Skin of body (tissue), 3 donors: ENCODE measurements at places on chromosomes 4 and X. TPM values are rescaled to one million over a fixed set of nuclear protein-coding genes. Genes with fewer than 3 reads are reported as not detected.

DOK7 gene
- total RNA-seq, result 0.99 TPM

DNA sequence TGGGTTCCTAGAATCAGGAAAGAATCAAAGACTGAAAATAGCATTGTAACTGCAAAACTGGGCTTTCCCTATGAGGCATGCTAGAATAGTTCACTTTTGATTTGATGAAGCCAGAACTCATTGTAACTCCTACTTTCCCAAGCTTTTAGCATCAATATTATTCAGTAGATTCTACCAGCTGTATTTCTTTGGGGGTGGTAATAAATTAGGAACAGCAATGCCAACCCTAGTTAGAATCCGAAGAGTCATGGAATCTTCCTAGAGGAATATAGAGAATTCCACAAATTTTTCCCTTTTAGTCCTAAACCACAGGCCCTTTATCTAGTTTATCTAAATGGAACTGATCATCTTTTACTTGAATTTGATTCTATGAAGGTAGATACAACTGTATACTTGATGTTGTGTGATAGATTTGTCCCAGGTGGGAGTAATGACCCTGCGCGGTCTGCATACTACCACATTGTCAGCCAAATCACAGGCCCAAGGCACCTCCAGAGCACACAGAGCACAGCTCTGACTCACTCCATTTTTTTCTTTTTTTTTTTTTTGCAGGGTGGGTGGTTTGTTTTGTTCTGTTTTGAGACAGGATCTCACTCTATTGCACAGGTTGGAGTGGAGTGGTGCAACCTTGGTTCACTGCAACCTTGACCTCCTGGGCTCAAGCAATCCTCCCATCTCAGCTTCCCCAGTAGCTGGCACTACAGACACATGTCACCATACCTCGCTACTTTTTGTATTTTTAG lies 66.6 kb downstream of the EDNRA start:
- no peak for DNase-seq

DNA sequence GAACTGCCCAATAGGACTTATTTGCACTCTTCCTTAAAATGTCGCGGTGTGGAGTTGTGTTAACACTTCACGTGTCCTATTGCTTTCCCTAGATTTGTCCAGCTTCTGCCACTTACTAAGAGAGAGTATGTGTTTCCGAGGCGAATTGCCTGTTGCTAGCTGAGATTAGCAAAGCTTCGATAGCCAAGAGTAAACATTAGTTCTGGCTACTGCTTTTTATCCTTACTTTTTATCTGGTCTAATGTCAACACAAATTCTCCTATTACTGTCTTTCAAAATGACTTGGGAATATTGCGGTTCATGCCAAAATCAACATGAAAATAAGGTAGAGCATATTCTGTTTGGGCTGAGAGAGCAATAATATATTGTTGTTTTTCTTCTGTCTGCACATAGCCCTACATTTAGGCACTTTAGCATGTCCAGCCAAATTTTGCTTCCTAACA lies 90.4 kb upstream of the VEGFC start:
- DNase-seq, result no peak

GRCh38 chr4:123621072-123621705 lies 224.6 kb downstream of the SPRY1 start:
- DNase-seq, result no peak

ADH4 gene
- total RNA-seq, result not detected

GRCh38 chrX:77426811-77427210 lies 20.4 kb upstream of the FGF16 start:
- DNase-seq, result peak; percentile 4

FAM241A gene
- 2.9 TPM for total RNA-seq

HGFAC gene
- 0.20 TPM for total RNA-seq

MTTP gene
- total RNA-seq, result 0.30 TPM

DNA sequence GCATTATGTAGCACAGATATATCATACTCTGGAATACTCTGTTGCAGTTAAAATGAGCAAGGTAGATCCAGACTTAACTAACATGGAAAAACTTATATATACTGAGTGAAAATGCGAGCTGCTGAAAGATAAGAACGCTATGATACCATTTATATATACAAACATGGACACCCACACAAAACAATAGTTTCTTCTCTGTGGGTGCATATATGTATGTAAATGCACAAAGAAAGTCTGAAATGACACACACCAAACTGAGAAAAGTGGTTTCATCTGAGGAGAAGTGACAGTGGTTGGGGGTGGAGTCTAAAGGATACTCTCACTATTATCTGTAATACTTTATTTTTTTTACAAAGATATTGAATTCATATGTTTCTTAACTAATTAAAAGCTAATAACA lies 12.2 kb upstream of the FGF2 start:
- DNase-seq, result no peak

NEIL3 gene
- 5.0 TPM for total RNA-seq

C4orf36 gene
- total RNA-seq, result 1.9 TPM

PHKA2 gene
- 26.5 TPM for total RNA-seq

DACH2 gene
- total RNA-seq, result 0.79 TPM

DNA sequence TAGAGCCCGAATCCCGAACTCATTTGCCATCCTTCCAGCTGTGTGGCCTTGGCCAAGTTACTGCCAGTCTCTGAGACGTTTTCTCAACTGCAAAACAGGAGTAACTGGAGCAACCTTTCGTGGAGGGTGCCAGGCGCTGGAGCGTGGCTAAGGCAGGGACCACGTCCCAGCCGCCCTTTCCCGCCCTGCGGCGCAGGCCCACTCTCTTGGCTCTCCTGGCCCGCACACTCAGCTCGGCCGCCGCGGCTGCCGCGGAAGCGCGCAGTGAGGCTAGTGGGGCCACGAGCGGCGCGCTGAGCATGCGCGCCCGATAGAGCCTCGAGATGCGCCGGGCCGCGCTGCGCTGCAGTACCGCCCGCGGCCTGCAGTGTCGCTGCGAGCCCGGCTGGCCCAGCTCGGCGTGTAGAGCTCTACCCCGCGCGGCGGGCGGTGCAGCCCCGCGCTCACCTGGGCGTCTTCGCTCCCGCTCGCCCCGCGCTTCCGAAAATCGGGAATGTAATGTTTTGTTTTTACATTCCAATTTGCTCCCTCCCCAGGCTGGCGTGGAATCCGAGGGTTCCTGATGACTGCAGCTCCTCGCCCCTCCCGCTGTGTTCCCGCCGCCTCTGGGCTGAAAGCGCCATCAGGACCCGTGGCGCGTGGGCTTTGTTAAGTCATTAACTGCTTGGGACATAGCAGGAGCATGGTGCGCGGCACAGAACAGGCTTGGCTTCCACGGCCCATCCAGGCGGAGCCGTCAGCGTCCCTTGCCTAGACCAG lies 4.0 kb upstream of the ZNF518B start:
- DNase-seq, result peak; percentile 36

GRCh38 chr4:24876431-24876830 lies 36.4 kb downstream of the CCDC149 start:
- no peak for DNase-seq

NAP1L3 gene
- total RNA-seq, result 8.5 TPM

DNA sequence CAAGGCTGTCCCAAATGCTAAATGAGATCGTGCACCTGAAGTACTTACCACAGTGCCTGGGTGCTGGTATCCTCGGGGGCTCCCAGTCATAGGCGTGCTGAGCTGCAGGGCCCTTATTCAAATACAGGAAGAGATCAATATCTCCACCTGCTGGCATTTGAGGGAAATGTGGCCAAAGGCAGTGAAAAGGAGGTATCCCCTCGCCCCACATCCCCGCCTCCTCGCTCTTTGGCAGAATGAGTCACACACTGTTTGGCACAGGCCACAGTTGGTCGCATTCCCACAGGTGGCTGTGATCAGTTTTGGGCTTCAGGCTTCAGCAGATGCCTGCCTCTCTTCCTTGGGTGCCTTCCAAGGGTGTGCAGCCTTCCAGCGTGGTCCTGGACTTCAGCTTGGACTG lies 28.4 kb downstream of the ZNF185 start:
- no peak for DNase-seq

- no peak for DNase-seq
These were observed 245.9 kb downstream of the HS3ST1 start for GRCh38 chr4:11182586-11183355.

CAPN6 gene
- 41.9 TPM for total RNA-seq

DNA sequence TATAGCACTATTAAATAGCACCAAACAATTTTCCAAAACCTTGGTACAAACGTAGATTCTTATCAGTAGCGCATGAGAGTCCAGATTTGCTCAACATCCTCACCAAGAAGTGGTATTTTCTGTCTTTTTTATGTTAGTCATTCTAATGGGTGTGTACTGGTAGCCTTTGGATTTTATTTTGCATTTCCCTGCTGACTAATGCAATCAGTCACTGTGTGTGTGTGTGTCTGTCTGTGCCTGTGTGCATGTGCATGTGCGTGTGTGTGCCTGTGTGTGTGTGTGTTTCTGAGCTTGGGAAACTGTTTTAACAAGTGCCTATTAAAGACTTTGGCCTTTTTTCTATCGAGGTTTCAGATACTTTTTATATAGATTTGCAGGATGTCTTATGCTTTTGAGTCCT lies 82.2 kb upstream of the MAGEA10 start:
- DNase-seq, result no peak

- no peak for DNase-seq
These were observed 194.6 kb upstream of the FTHL17 start for GRCh38 chrX:31266203-31267076.

GRCh38 chr4:123649250-123649644 lies 252.7 kb downstream of the SPRY1 start:
- no peak for DNase-seq

DNA sequence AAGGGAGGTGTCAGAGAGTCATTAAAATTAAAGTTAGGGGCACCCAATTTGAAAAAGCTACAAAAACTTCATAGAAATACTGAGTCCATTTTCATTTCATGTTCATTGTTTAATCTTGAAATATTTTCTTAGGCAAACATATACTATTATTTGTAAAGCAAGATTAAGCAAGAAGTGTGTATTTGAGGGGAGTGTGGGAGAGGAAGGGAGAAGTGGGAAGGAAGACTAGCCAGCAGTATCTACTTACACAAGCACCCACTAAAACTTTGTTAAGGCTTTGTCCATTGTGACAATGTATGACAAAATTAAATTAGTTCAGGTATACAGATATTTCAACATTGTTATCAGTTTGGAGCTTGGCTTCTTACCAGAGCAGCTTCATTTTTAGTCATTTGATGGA lies 222.9 kb downstream of the ARHGAP24 start:
- DNase-seq, result no peak

GRCh38 chr4:143558823-143559756 lies 45.6 kb downstream of the SMARCA5 start:
- DNase-seq, result peak; percentile 83

GRCh38 chrX:51694254-51694653 lies 11.6 kb upstream of the CENPVL2 start:
- no peak for DNase-seq

TMEM35A gene
- total RNA-seq, result 0.79 TPM

MAGED4B gene
- 8.6 TPM for total RNA-seq

GRCh38 chrX:63402106-63402505 lies 51.0 kb upstream of the SPIN4 start:
- no peak for DNase-seq

DGKK gene
- not detected for total RNA-seq

DNA sequence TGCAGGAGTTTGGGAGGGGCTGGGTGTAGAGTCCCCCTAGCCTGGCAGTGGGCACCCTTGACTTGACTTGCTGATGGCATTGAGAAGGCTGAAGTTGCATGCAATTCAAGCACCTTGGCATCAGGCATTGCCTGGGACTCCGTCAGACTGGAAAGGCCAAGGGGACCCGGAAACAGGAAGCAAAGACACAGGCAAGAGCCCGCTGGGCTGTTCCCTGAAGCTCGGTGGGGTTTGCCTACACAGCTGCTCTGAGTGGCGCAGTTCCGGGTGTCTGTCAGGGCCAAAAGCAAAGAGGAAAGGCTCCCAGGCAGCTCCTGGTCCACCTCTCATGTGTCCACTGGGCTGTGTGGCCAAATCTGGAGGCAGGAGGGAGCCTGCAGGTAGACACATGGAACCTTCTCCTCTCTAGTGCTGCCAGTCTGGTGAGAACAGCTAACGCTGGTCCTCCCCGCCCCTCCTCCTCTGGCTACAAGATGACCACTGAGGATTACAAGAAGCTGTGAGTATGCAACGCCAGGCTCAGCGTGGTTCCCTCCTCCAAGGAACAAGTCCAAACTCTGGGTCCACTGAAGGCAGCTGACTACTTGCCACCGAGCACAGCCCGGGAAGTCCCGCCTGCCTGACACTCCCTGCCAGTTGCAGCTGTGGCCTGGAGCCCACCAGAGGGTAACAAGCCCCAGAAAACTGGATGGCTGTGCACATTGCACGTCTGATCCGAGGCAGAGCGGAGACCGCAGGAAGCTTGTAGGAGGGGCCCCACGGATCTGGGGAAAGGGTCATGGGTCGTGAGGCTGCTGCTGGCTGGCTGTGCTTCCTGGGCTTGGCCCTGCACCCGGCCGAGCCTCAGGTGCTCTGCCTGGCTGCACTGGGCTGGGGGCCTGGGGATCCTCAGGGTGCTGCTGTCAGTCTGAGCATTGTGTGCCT lies 20.1 kb downstream of the ZNF185 start:
- DNase-seq, result no peak

DNA sequence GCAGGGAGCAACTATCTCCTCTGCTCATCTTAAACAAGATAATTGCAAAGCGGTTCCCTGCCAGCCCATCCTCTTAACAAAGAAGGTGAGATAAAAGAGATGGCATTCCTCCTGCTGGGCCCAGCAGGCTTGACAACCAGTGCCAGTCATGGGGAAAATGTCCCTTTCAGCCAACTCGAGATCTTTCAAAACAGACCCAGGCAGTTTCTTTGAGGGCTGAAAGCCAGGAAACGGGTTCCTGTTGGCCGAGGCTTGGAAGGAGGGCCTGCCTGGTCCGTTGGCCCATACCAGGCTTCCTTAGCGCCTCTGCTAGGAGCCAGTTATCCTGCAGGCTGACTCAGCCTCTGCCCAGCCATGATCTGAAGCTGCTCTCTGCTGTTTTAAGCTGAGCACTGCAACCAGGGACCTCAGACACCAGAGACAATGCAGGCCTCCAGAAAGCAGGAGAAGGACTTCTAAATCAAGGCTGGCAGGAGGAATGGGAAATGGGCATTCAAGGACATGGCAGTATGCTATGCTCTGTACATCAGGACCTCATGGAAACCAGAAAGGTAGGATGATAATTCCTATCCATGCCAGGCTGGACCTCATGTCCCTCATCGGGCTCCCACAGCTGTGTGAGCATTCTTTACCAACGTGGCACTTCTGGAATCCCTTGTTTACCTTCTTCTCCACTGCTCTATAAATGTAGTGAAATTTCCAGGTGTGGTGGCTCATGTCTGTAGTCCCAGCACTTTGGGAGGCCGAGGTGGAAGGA lies 42.4 kb upstream of the SLC2A9 start:
- DNase-seq, result peak; percentile 10

GRCh38 chrX:11131146-11131545 lies 20.0 kb downstream of the HCCS start:
- DNase-seq, result no peak

DNA sequence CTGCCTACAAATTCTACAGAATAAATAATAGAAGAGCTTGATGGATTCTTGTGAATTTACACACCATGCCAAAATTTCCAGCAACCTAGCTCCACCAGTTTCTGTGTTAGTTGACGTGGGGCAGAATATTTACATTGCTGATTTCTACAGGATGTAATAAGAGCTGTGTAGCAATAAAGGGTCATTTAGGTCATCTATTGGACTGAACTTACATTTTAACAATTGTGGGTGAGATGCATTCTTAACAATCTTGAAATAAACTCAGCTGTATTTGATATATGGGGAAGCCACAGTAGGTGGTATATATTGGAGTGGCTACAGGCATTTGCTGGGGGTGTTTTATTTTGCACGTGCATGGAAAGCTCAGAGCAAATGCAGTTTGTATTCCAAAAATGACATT lies 655.3 kb downstream of the IQCM start:
- DNase-seq, result no peak
